Left forelimb (tissue), 1 donor: ENCODE measurements at places on chromosomes 2 and 18.

DNA sequence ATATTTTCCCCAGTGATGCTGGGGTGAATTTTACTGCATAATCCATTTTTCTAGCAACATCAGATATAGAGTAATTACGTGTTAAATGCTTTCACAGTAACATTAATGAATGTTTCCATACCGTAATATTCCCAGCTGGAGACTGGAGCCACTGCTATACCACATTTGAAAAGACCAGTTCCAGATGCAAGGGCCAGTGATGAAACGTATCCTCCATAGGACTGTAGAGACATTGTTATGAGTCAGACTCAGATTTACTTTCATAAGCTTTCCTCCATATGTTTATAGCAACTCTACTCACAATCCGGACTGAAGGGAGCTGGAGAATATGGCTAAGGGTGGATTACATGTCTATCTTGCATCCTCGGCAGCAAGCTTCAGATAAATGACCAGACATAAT lies 22.7 kb upstream of the GCG start:
- DNase-seq = no peak

DNA sequence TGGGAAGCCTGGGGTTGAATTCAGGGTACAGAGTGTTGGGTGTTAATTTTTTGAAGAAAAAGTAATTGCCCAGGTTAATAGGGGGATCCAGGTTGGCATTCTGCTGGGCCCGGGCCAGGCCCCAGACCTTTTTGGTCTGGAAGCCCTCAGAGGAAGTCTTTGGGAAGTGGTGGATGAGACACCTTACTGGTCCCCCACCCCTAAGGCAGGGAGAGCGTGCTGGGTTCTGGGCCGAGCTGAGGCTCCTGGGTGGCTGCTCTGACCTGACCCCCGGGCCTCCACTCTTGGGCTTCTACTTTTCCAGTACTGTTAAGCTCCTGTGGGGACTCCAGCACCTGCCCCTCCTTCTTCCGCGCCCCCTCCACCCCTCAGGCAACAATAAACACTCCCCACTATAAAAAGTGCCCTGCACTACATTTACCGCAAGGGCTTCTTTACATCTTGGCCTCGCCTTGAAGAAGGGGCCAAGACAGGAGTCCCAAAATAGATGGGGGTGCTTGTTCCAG lies 753 bp upstream of the HOXD3 start:
- no peak for DNase-seq

DNA sequence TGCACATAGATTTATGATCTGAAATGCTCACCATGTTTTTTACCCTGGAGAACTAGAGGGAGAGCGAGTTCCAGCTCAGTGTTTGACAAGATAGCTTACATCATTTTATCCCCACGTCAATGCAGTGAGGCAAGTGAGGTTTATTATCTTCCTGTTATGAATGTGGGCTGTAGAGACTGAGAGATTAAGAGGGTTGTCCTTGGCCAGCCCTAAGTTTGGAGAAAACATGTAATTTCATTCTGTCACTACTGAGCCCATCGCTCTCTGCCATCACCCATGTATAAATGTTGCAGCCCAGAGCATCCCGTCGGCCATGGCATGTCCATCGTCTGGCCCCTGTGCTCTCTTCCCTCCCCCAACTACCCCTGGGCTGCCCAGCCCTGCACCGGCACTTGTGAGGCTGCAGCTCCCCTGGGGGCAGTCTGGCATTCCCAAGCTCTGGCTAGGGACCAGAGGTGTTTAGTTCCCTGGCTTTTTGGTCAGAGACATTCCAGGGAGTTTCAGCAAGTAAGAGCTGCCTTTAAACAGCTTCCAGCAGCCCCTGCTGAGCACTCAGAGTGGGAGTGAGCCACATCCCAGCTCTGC lies 136.7 kb downstream of the ANTXR1 start:
- no peak for DNase-seq

- no peak for DNase-seq
Observed at GRCh38 chr2:9145109-9145751, 61.4 kb upstream of the ASAP2 start.

GRCh38 chr2:3432693-3433338 lies 53.3 kb downstream of the TRAPPC12 start:
- DNase-seq = no peak

GRCh38 chr2:144678736-144679135 lies 158.8 kb upstream of the ZEB2 start:
- no peak for DNase-seq

- DNase-seq = no peak
Observed at GRCh38 chr2:97993926-97994325, 1.8 kb downstream of the TMEM131 start.

DNA sequence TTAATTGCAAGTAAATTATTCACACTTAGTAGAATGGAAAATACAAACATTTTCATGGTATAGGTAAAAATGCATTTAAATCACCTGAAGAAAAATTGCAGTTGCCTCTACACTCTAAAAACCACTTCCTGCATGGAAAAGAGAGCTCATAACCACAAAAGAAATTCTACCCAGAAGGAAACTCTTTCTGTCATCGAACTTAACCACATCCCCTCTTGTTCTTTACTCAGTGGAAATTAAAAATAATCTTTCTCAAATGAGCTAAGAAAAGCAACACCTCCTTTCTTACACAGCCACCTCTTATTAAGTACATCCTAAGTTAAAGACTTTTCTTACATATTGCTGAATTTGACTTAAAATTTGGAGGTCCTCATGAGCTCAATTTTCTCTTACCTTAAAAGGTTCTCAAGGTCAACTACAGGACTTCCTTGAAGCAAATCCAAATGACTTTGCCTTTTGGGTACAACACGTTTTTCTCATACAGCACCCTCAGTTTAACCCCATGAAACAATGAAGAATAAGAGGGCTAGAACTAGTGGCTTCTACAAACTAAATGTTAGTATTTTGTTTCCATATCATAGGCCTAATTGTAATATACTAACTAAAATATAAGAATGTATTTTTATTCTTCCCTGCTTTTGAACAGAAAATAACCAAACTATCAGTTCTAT lies 109.1 kb upstream of the CRIM1 start:
- no peak for DNase-seq

- DNase-seq = no peak
Observed at GRCh38 chr2:120943403-120944034, 207.9 kb downstream of the GLI2 start.

DNA sequence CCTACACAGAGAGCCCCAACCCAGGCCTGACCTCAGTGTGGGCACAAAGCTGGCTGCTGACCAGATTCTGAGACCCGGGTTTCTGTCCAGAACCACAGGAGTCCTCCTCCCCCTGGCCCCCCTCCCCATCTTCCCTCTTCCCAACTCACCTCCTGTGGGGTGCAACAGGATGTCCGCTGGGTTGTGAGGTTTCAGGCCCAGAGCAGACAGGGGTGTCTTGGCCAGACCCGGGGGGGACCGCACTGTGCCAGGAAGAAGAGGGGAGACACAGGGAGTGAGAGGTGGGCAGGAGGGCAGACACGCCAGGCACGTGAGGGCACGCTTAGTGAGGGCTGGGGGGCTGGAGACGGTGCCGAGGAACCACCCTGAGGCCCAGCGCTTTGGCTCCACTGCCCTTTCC lies 171.5 kb downstream of the TNS1 start:
- no peak for DNase-seq

DNA sequence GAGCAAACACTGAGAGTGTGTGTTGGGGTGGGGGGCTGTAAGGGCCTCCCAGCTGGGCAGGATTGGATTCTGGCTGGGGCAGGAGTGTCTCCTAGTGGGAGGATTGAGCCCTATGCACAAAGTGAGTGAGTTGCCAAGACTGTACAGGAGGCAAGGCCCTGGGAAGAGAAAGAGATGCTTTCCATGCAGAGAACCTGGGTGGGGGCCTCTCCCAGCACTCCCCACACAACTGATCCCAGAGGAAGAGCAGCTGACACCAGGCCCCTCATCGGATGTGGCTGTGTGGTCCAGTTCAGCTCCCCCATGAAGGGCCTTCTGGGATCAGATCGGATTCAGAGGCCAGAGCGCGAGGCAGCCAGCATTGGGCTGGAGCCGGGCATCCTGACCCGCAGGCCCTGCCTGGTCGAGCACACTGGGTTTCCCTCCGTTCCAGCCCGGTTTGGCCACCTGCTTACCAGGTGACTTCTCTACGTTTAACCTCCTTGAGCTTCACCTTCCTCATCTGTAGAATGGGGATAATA lies 49.4 kb upstream of the FAHD2A start:
- no peak for DNase-seq

GRCh38 chr2:134796373-134796772 lies 42.0 kb upstream of the ACMSD start:
- no peak for DNase-seq

DNA sequence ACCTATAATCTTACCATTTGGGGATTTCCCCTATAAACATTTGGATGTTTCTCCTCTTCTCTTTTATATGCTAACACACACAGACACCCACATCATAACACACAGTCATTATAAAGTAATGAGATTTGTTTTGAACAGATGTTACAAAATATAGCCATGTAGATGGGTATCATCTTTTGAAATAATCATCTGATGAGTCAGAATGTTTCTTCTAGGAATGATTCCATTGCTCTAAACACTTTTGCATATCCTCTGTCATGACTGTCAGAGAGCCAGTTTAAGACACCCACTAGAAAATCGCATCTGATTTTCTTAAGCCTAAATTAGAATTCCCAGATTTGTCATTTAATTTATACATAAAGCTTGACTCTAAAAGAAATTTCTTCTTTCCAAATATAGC lies 442.6 kb downstream of the CMPK2 start:
- DNase-seq = no peak

- DNase-seq = no peak
Observed at GRCh38 chr2:145228506-145228905, 708.6 kb upstream of the ZEB2 start.
